Activated gamma-delta T cell treated with anti-CD3 and anti-CD28 coated beads, Interleukin-2, amount 50 U/mL, for 16 hours (primary cell): ENCODE measurements at places on chromosomes 5 and 9.

- no peak for DNase-seq
These were observed 34.2 kb upstream of the IL7R start for GRCh38 chr5:35822511-35822910.

DNA sequence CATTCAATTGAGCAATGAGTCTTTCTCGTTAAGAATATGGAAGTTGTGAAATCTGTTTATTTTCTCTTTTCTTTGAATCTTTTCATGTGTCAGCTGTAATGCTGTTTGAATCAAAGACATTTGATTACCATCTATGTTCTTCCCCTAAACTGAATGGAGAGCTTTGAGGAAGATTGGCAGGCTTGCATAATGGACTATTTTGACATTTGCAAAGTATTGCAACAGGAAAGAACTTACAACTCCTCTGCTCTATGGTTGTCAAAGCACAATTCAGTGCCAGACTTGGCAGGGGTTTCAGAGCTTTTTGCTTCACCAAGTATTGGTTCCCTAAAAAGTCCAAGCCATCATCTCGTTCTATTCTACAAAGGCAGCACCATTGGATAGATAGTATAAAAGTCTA, 549.0 kb upstream of the NUDT12 start:
- DNase-seq: no peak

- no peak for DNase-seq
These were observed 92.6 kb downstream of the MARCHF3 start for GRCh38 chr5:126937771-126938170.

- no peak for DNase-seq
These were observed 171.0 kb downstream of the ZNF462 start for GRCh38 chr9:107033966-107034365.

GRCh38 chr9:70746316-70746715, 331.9 kb upstream of the KLF9 start:
- no peak for DNase-seq

DNA sequence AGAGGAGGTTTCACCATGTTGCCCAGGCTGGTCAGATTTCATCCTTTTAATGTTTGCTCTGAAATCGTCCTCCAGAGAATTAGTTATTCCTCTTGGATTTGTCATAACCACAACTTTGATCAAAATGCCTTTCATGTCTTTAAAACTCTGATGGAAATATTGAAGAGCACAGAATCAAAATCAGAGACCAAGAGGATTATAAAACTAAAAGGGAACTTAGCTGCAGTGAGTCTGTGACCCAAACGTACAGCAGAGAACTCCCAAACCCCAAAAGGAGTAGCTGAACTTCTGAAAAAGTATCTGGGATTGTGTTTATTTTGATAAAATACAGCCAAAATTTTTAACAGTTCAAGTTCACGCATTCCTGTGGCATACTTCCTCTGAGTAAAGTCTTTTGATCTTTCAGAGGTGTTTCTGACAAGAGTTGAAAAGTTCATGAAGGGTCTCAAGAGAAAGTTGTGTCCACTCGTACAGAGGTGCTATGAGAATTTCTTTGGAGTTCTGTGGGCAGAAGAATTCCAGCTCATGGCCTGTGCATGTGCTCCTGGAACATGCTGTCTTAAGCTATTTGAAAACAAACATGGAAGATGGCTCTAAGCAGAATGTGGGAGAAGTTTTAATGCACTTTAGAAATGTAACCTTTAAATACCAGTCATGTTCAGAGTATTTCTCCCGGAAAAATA, 124.0 kb downstream of the ESM1 start:
- no peak for DNase-seq

GRCh38 chr5:122673343-122673742, 101.5 kb upstream of the SNX2 start:
- no peak for DNase-seq
